Foreskin keratinocyte (primary cell): ENCODE measurements at places on chromosomes 13 and 19. TPM values are rescaled to one million over a fixed set of nuclear protein-coding genes. Genes with fewer than 3 reads are reported as not detected.

GRCh38 chr13:98097749-98098148 lies 45.1 kb upstream of the FARP1 start:
- no peak for DNase-seq

- no peak for DNase-seq
Measured at GRCh38 chr13:101639711-101640110, 187.2 kb downstream of the ITGBL1 start.

DNA sequence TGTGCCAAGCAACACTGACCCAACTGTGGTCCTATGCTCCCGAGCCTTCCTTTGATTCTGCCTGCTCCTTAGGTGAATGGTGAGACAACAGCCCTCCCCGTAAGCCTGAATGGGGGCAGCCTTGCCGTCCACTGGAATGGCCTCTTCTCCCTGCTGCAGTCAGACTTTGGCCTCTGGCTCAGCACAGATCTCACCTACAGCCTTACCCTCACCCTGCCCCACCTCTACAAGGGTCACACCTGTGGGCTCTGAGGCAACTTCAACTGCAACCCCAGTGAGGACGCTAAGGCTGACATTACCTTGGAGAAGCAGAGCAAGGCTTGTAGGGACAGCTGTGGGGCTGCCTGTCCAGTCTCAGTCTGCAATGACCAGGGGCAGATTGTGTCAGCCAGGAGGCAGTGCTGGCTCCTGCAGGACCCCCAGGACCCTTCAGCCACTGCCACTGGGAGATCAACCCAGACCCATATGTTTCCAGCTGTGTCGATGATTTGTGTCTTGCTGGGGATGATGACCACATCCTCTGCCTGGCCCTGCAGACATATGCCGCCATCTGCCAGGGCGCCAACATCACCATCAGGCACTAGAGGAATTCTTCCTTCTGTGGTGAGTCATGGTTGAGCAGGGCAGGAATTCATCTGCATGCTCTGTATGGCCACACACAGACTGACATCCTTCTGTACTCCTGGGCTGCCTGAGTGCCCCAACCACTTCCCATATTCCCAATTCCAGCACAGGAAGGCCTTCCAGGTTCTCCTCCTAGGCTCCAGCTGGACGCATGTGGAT lies 27.3 kb upstream of the FXYD3 start:
- DNase-seq = peak; percentile 81

Gene SCEL
- total RNA-seq = 2.4 and 4.0 TPM in 2 replicates

- no peak for DNase-seq
Measured at GRCh38 chr19:27966390-27966816, 1246.5 kb downstream of the UQCRFS1 start.

- DNase-seq = no peak
Measured at GRCh38 chr13:59464926-59465325, 698.8 kb downstream of the DIAPH3 start.

- DNase-seq = no peak
Measured at GRCh38 chr13:57063007-57063406, 77.7 kb upstream of the PRR20A start.

DNA sequence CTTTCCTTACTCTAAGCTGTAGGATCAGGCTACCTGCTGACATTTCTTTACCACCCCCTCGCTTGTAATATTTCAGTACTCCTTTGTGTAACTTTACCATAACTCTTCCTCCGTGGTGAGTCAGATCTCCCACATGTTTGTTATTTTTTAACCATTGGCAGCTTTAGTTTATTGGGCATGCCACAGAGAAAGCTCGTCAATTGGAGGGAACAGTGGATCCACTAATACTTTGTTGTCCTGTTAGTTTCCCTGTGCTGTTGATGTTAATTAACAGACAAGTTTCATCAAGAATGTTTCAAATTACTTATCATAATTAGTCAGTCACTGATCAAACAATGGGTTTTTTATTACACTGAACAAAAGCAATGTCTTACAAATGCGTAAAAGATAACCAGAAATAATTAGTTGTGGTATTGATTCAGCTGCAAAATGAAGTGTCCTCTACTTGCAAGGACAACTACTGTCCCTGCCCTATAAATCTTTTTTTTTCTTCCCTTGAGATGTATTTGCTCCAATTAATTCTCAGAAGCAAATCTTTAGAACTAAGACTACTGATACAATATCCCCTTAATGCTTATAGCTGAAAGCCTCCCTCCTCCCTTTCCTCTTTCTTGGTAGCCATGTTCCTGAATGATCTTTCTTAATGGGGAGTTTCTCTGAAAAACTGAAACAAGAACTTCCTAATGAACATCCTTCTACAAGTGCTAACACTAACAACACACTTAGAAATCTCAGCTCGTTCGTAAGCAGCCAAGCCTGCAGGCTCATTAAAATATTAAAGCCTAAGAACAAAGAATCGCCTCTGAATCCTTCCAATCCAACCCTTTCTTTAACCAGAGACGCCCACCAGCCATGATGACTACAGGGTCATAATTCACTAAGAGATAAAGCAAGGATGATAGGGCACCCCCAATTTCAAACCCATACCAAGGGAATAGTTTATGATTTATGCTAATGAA lies 22.2 kb downstream of the EFNB2 start:
- DNase-seq = no peak

- no peak for DNase-seq
Measured at GRCh38 chr19:29593869-29594268, 12.2 kb upstream of the POP4 start.

Gene NLRP11
- total RNA-seq = not detected in 2 replicates

DNA sequence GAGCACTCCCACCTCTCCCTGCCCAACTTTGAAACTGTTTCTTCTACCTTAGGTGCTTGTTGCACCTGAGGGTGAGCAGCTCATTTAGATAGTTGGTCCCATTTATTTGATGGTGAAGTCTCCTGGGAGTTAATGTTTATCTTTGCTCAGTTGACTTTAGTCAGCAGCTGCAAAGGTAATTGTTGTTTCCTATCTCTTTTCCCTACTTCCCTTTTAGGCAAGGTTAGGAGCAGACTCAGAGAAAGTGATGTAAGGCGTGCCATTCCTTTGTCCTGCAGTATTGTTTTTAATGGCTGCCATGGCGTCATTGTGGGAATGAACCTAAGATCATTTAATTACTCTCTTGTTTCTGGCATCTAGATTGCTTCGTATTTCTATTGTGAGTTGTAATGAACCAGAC lies 11.6 kb downstream of the AKAP11 start:
- no peak for DNase-seq

Gene CLDND2
- total RNA-seq = 0.42 TPM in 1 of 2 replicates, not detected in the other

DNA sequence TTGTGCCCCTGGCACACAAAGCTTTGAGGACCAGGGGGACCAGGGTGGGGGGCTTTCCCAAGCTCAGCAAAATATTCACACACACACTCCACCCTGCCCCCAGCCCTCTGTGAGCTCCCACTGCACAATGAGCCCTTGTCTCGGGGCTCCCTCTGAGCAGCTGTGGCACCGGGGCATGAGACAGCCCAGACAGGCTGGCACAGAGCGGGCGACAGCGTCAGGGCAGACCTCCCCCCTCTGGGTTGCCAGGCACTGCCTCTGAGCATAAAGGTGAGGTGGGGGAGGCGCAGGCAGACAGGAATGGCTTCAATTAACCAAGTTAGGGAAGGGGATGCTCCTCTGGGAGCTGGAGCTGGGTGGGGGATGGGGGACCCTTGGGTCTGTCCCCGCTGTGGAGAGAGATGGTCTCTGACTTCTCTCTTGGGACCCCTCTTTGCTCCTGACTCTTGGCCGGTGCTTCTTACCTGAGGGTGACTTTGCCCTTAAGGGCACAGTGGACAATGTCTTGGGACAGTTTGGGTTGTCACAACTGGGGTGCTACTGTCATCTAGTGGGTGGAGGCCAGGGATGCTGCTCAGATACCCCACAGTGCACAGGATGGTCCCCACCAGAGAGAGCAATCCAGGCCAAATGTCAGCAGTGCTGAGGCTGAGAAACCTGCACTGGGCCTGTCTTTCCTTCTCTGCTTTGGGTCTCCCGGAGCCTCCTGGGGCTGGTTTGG lies 30.3 kb downstream of the LYL1 start:
- no peak for DNase-seq
